ENCODE measurements at places on chromosomes 5 and 9.

GRCh38 chr5:3954199-3954598 lies 358.6 kb downstream of the IRX1 start:
- DNase-seq = no peak

- peak; percentile 26 for DNase-seq
These were observed 117.0 kb downstream of the TRPM6 start for GRCh38 chr9:74770508-74771261.

DNA sequence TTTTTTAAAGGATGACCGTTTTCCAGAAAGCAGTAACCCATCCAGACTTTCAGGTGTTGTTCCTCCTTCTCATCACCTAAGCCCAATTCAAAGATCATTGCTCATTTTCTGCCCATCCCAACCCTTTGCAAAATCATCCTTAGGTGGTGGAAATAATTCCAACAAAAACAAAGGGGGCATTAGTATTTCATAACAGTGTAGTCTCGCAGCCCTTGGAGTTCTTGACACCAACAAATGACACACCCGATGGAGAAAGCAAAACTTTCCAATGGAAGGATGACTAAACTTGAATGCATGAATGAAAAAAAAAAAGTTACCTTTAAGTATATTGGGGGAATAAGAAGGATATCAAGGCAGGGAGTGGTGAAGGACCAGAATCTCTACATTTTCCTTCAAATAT lies 117.0 kb downstream of the PAPPA start:
- no peak for DNase-seq

DNA sequence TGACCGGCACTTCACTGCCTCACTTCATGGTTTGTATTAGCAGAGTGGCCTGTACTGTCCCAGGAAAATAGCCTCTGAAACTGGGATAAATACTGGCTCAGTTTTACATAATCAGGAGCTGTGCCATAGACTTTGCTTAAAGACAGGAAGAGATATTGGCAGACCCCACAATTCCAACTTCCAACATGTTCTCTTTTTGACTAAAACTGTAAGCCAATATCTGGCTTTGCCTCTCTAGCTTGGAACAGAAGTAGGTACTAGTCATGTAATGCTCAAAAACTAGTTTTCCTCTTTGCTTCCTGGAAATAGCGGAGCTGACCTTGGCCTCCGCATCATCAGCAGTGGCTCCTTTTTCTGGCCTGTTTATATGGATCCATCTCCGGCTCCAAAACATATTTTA lies 276.9 kb downstream of the CDH9 start:
- no peak for DNase-seq

DNA sequence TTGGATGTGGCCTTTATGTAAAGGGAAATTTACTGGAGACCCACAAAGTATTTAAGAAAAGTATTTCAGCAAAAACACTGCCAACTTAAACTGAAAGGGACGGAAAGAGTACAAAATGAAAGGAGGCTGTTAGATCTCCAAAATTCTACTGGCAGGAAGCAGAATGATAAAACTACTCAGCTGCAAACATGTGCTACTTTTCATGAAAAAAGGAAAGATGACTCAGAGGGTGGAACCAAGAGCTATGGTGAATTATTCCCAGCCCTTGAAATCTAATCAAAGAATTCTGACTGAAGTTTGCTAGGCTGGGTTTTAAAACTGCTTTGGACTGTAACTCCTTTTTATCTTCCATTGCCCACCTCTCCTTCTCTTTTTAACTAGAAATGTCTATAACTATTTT lies 58.6 kb upstream of the ZBED3 start:
- no peak for DNase-seq

- DNase-seq = no peak
These were observed 28.2 kb downstream of the PSD2 start for GRCh38 chr5:139823757-139824355.

All from GM18507 (cell line).